ENCODE measurements at places on chromosomes 11 and 22. TPM values are rescaled to one million over a fixed set of nuclear protein-coding genes. Genes with fewer than 3 reads are reported as not detected.

KCNK7 gene
- total RNA-seq, result 0.66 TPM

RIMBP3C gene
- 1.3 TPM for total RNA-seq

RIN1 gene
- total RNA-seq, result 1.1 TPM

GALR3 gene
- total RNA-seq, result not detected

TNNT3 gene
- total RNA-seq, result 15.8 TPM

CD3G gene
- 227 TPM for total RNA-seq

GAS2L1 gene
- total RNA-seq, result 0.80 TPM

DNA sequence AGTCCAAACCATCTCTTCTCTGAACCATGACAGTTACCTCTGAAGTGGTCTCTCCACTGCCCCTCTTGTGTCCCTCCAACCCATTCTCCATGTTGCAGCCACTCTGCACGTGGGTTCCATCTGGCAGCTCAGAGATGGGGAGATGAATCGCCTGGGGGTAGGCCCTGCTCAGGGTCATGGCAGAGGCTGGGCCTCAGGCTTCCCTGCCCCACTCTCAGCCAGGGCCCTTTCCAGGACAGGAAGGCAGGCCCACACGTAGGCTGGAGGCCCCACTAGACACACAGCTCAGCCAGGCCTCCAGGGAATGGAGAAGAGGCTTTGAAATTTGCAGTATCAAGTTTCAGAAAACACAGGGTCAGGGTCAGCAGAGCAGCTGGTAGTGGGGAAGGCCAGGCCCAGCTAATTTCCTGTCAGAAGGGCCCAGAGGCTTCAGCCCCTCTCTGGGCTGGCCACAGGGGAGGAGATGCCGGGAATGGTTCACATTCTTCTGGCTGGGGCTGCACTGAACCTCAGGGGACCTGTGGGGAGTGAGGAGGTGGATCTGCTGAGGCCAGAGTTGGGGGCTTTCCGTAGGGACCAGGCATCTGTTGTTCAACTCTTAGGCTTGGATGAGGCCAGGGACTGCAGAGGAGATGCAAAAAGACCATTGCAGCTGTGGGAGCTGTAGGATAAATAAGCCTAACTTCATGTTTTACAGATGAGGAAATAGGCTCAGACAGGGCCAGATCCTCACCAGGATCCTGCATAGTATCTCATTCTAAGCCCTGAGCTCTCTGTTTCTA is 101.6 kb downstream of the SWAP70 start:
- no peak for DNase-seq

DNA sequence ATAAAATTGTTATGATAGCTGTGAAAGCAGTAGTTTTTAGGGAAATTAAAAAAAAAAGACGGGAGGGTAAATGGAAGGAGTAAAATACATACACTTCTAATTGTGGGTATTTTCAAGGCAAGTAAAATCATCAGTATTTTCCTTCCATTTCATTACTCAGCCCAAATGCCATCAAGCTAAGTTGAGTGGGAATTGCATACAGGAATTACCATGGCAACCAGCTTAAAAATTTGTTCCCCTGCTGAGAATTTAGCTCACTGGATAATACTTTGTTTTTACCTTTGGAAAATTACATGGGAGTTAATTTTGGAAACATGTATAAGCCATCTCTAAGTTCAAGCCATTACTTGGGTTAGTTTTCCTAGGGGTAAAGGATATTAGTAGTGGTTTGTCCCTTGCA is 1873.4 kb downstream of the LRRC4C start:
- DNase-seq, result no peak

- DNase-seq, result no peak
Observed at GRCh38 chr11:34339149-34340064, 18.4 kb downstream of the ABTB2 start.

GRCh38 chr22:25137577-25138525 is 61.8 kb upstream of the CRYBB3 start:
- peak; percentile 14 for DNase-seq

DNA sequence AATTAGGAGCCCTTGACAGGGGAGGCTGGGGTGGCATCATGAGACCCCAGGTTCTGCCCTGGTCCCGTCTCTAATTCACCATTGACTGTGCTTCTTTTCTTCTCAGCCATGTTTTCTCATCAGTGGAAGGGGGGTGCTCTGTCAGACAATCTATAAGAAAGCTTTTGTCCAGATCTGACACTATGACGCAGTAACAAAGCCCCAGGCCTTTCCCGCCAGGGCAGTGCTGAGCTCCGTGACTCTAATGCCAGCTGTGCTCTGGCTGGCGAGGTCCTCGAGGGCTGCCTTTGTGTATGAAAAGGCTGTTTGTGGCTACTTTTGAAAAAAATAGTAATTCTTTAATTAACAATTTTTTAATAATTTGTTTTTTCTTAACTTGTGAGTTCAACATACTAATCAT is 3.2 kb downstream of the CD6 start:
- no peak for DNase-seq

DNA sequence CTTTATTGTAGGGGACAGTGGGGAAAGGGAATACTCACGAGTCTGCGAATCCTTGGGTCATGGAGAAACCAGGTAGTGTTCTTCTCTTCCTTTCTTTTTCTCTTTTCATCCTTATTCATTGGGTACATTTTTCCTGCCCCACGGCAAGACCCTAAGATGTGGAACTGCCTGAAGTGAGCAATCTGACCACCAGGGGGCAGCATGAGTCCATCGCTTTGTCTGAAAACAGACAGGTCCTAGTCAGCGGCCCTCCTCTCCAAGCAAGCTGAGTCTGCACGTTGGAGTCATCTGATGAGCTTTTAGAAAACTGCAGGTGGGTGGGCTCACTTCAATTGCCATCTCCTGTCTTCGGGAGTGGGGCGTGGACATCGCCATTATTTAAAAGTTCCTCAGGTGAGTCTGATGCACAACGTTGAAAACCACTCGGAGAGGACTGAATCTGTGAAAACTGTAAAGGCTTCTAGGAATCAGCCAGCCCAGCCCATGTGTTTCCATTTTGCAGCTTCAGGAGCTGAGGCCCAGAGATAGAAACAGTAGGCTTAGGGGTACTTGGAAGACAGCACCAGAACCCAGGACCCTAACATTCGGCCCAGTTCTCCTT is 34.0 kb upstream of the FBXO3 start:
- peak; percentile 62 for DNase-seq

DNA sequence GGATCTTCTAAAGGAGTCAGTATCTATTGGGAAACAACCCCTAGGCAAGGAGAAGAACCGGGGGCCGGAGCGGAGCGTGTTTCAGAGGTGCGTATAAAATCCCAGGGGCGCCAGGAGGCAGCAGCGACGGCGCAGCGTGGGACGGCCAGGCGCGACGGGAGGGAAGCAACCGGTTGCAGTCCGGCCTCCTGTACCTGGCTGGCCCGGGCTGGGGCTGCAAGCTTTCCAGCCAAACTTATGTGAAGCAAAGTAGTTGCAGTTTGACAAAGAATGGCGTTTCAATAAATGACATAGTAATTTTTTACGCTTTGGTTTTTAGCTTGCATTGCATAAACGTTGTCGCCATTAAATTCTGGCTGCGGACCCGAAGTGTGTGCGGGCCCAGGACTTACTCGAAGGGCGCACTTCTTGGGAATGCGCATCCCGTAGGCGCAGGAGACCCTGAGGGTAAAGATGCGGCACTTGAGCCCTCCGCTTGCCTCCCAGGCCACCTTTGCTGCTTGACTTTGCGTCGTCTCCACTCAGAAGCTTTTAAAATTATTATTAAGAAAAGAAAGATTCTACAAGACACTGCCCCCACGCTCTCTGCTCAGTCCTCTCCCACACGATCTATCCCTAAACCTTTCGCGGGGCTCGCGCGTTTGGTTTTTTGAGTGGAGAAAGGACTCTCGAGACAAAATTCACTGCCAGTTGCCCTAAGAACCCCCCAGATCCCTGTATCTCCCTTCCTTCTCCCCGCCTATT is 1.6 kb upstream of the WT1 start:
- no peak for DNase-seq

DNA sequence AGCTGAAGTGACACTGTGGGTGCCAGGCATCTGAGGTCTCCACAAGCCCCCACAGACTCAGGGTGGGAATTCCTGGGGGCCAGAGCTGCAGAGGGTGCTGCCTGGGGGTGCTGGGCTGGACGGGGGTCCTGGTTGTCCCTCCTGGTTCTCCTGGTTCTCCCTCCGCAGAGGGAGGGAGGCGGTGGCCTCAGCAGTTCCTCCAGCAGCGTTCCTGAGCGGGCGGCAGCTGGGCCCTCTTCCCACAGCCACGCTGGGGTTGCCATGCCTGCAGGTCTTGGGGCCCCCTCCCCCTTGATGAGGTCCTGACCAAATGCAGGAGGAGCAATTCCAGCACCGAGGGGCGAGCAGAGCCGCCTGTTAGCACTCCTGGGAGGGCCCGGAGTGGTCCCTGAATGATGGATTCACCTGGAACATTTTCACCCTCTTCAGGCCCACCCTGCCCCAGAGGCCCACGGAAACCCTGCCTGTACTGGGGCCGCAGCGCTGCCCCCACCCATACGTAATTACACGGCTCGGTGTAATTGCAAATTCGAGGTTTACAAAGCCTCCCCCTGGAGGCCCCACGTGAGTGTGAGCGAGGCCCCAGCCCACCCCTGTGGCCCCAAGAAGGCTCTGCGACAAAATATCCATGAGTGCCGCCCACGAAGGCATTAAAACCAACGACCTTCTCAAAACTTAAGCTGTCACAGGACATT is 635 bp downstream of the C11orf21 start:
- no peak for DNase-seq

GRCh38 chr11:118071416-118072030 is 5.4 kb upstream of the TMPRSS4 start:
- no peak for DNase-seq

GRCh38 chr11:78822931-78823423 is 248.3 kb upstream of the NARS2 start:
- no peak for DNase-seq

DNA sequence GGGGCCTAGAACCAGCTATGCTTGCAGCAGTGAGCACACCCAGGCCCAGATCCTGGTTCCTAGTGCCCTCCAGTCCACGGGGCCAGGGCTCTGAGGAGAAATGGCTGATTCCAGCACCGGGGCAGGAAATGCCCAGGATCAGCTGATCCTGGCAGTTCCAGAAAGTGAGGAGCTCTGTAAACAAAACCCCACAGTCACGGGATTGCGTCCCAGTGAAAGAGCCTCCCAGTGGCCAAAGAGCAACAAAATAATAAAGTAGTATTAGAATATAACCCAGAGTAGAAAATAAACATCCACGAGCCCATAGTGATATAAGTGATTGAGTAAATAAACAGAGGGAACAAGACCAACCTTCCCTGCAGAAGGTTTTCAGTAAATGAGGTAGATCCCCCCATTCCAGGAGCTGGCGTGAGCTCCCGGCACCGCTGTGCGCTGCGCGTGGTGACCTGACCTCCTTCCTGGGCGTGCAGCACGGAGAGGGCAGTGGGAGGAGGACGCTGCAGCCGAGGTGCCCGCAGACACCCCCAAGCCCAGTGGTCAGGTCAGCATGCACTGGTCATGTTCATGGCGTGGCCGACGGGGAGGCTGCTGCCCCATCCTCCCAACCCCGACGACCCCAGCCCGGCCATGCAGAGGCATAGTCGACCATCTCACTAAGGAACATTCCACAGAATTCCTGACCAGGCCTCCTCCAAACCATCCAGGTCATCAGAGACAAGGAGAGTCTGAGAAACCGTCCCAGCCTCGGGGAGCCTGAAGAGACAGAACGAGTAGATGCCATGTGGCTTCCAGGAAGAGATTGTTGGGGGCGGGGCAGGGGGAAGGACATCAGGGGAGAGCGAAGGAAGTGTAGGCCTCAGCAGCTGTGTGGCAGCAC is 19.8 kb downstream of the PTDSS2 start:
- no peak for DNase-seq

DNA sequence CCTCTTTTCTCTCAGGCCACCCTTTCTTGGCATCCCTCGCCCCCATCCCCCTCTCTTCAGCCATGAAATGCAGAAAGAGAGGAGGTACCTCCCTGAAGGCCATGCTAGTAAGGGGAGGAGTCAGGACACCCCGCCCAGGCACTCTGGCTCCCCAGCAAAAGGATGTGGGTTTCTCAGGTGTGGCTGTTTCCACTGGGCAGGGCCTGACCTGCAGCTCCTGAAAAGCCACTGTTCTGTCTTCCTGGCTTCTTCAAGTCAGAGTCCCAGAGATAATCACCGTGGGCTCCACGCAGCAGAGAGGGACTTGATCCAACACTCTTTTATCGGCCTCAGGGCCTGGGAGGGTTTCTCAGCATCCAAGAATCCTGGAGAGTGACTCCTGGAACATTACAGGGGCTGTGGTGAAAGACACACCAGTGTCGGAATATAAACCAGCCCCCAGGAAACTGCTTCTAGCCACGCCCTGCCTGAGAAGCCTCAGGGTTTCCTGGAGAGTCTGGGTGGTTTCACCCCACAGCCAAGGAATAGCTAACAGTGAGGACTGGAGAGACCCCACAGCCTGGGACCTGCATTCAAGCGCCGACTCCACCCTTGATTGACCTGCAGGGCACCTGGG is 45.7 kb upstream of the TSPAN18 start:
- no peak for DNase-seq

- DNase-seq, result no peak
Observed at GRCh38 chr22:48478529-48479265, 1349.0 kb downstream of the BRD1 start.

GRCh38 chr22:33923033-33923432 is 2.8 kb upstream of the LARGE1 start:
- no peak for DNase-seq

DNA sequence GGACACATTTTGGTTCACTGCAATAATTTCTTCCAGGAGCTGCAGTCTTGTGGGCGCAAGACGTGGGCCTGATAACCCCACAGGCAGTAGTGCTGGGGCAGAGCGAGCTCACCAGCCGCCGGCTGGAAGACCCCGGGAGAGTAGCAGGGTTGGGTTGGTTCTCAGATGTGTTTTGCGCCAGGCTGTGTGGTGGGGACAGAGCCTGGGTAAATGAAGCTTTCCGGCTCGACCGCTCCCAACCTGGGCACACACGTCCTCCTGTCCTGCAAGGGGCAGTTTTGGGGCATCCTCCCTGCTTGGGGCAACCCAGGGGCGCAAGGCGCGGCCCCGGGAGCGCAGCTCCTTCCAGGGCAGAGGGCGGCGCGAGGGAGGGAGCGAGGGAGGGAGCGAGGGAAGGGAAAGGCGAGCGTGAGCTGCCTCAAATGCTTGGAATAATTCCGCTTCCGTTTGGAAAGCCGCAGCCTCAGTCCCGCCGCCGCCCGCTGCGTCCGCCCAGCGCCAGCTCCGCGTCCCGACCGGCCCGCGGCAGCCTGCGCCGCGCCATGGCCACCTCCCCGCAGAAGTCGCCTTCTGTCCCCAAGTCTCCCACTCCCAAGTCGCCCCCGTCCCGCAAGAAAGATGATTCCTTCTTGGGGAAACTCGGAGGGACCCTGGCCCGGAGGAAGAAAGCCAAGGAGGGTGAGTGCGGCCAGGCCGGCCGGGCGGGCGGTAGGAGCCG is at the start of gene PARVA:
PARVA (plus strand) TSS at position 466 of the 718 bp plus-strand sequence; CDS start at position 543, 77 bp downstream.
- no peak for DNase-seq

DNA sequence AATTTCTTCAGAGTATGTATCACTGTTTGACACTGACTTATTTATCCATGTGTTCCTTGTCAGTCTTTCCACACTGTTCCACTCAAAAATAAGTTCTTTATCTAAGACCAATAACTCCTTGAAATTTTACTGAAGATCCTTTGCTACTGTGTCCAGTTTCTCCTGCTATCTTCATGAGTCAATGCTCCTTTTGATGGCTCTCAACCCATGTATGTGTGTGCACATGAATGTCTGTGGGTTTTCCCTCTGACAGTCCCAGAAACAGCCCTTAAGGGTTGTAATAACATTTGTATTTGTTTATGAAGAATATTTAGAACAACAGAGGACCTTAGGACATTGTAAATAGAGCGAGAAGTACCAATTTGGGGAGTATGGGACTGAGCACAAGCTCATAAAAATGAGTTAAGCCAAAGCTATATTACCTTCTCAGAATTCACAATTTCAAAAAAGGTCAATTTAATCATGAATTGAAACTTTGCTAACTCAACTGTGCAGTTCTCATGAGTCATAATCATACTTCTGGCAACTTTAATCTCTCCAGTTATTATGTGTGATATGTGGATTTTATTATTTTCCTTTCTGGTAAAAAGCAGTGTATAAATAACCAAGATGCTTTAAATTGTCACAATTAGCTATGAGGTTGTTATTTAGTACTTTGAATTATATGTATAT is 533.6 kb downstream of the CNTN5 start:
- DNase-seq, result no peak

Measured in thymus (tissue), 14 donors.